ENCODE measurements at places on chromosomes 1 and 21. TPM values are rescaled to one million over a fixed set of nuclear protein-coding genes. Genes with fewer than 3 reads are reported as not detected.

The KDF1 gene
- 10.0 TPM for total RNA-seq

The S100A14 gene
- 11.2 TPM for total RNA-seq

The AKR7A3 gene
- 1.3 TPM for total RNA-seq

The RABGGTB gene
- 61.0 TPM for total RNA-seq

The TAF13 gene
- 33.6 TPM for total RNA-seq

The GNG4 gene
- 0.43 TPM for total RNA-seq

The KIAA1614 gene
- 5.1 TPM for total RNA-seq

The MTHFR gene
- total RNA-seq = 4.1 TPM

The PGLYRP3 gene
- total RNA-seq = not detected

The GJA4 gene
- not detected for total RNA-seq
